ENCODE measurements at places on chromosomes 4 and X.

GRCh38 chr4:168019921-168020320 lies 72.4 kb upstream of the ANXA10 start:
- no peak for DNase-seq

DNA sequence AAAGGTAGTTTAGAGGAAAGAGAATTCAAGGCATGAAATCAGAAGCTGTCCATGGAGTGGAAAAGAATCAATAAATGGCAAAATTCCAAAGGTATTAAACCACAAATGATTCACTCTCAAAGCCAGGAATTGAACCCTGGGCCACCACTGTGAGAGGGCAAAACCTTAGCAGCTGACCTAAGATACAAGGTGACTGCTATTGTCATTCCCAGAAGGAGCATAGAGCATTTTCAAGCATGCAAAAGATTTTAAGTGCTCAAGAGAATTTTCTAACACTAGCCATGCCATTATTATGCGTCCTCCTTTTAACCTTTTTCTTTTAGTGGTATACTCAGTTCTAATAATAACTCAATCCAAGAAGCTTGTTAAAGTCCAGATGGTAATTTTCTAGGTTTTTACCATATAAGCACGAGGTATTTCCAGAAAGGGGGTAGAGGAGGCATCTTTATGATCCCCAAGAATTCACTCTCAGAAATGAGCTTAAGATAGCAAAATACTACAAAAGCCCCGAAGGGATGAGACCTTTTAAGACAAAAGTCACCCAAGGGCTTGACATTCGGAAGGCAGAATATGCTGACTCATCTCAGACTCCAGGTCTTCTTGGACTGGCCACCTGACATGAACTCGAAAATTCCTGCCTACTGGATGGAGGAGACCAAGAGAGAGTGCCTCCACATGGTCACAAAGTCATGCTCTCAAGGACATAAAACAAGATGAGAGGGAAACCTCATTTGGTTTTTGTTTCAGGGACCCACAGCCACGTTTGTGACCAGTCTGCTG lies 13.8 kb upstream of the PAGE5 start:
- DNase-seq: no peak

- DNase-seq: no peak
Observed at GRCh38 chrX:68727696-68728095, 80.2 kb downstream of the STARD8 start.

- no peak for DNase-seq
Observed at GRCh38 chr4:80913381-80913780, 117.1 kb upstream of the BMP3 start.

- DNase-seq: no peak
Observed at GRCh38 chr4:37757121-37757520, 69.4 kb upstream of the PGM2 start.

- DNase-seq: no peak
Observed at GRCh38 chr4:73021634-73022033, 47.9 kb downstream of the COX18 start.

DNA sequence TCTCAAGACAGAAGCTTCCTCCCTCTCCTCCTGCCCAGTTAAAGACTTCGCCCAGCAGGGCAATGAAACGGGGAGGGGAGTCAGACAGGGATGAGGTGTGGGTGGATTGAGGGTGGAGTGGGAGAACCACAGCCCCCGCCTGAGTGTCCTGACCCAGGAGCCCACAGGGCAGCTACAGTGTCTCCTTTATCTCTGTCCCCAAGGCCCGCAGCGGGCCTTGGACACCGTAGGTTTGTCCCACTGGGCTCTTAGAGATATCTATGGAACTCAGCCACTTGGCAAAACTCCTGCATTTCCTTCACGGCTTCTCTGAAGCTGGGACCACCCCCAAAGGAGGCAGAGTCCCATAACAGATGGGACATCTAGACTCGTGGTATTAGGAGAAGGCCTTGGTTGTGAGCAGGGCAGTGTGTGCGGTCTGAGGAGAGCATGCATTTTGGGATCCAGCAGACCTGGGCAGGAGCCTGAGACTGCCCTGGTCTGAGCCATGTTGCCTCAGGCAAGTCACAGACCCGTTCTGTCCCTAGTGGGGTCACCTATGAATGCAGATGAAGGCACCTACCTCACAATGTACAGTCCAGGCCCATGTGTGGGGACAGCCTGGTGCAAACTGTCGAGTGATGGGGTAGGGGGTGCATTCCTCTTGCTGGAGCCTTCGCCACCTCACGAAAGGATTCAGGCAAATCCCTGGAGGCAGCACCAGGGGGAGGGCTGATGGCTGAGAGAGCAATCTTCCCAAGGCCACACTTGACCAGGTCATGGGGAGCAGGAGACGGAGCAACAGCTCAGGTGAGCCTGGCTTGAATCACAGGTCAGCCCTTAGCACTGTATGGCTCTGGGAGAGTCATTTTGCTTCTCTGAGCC lies 225.7 kb upstream of the PSAPL1 start:
- no peak for DNase-seq

DNA sequence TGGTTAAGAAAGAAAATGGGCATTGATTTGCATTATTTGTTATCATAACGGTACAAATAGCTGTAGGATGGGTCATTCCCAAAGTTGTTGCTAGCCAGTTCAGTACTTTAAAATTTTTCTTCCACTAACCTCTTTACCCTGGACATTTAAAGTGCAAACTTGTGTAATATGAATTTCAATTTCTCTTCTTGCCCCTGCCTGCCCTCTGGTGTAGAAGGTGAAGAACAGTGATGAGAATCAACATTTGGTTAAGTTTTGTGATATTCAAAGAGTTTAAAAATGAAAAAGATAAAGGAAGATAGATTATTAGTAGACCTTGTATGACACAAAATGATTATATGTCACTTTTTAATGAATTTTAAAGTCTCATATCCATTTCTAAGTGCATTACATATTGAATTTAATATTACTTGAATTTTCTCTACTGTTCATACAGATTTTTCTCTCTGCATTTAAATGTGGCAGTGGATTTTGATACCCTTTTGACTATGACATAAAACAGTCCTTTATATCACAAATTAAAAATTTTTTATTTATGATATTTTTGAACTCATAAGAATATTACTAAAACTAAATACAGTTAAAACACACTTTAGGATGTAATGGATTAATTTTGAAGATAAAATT lies 337.7 kb downstream of the BMPR1B start:
- no peak for DNase-seq

GRCh38 chr4:142191901-142192300 lies 555.5 kb downstream of the IL15 start:
- DNase-seq: no peak

DNA sequence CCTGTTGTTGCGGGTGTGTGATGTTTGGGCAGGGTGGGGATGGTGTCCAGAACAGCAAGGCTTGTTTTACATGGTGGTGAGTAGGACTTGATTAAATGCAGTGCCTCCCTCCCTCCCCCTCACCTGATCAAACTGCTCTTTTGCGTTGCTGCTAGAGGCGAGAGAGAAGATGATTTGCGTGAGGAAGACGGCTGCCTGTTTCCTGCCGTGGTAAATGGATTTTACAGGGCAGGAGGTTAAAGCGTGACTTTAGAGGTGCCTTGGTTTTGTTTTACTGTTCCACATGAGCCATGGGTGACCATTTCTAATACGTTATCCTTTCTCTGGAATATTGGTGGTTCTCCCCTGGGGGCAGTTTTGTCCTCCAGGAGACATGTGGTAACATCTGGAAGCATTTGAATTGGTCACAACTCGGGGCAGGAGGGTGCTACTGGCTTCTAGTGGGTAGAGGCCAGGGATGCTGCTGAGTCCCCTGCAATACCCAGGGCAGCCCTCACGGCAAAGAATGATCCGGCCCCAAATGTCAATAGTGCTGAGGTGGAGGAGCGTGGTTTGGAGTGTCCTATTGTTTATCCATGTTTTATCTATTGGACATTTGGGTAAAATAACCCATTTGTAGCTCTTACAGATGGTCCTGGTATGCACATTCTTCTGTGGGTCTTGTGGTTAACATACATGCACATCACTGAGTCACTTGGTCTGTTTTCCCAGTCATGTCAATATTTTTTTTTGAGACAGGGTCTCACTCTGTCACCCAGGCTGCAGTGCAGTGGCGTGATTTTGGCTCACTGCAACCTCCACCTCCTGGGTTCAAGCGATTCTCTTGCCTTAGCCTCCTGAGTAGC lies 73.7 kb downstream of the SHROOM2 start:
- no peak for DNase-seq

GRCh38 chr4:173119818-173120217 lies 48.8 kb upstream of the GALNT7 start:
- DNase-seq: no peak

- no peak for DNase-seq
Observed at GRCh38 chr4:88868510-88868909, 170.9 kb upstream of the NAP1L5 start.

- no peak for DNase-seq
Observed at GRCh38 chr4:56468097-56468422, 643 bp downstream of the SRP72 start.

GRCh38 chr4:65973186-65973585 lies 302.9 kb upstream of the EPHA5 start:
- no peak for DNase-seq

- DNase-seq: no peak
Observed at GRCh38 chrX:38816155-38816554, 14.9 kb downstream of the MID1IP1 start.

GRCh38 chr4:183758758-183759447 lies 99.8 kb downstream of the TRAPPC11 start:
- no peak for DNase-seq

DNA sequence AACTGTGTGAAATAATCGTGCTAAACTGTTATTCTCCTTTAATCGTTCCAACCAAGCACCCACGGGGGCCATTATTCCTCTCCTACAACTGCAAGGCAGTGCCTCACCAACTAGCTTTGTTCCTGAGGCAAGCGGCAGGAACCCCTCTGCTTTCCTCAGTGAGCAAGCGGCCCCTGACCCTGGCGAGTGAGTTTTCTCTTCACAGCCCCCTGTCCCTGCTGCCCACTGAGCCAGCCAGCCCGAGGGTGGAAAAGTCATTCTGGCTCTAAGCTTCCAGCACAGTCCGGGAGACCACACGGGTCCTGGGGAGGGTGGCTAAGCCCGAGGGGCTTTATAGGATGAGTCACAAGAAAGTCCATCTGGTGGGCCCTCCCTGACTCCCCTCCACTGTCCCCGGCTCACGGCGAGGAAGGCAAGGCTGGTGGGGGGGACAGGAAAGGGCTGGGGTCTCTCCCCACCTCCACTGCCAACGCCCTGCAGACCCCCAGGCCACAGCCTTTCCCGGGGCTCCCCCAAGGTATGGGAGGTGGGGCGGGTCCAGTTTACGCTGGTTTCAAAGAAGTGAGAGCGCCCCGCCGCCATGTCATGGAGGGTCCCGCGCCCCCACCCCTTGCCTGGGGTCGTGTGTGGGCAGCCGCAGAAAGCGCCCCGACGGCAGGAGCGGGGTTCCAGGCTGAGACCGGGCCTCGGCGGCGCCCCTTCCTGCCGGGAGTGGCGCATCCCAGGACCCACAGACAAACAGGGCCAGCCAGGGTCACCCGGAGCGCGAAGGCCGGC lies 45.0 kb downstream of the CPLX1 start:
- DNase-seq: no peak

- no peak for DNase-seq
Observed at GRCh38 chrX:140918398-140919038, 83.9 kb upstream of the SPANXB1 start.

DNA sequence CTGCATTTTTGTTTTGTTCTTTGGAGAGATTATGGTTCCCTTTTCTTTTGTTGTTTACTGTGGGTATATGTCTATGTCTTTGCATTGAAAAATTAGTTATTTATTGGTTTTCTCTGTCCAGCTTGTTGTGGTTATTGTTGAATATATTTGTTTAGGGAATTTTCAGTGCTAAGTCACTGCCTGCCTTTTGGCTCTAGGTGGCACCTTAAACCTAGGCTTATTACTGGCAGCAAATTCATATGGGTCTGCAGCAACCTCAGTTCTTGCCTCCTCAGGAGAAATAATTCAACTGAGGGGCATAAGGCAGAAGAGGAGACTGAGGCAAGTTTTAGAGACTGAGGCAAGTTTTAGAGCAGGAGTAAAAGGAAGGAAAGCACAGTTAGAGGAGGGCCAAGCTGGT lies 1157.3 kb upstream of the AGA start:
- DNase-seq: no peak

DNA sequence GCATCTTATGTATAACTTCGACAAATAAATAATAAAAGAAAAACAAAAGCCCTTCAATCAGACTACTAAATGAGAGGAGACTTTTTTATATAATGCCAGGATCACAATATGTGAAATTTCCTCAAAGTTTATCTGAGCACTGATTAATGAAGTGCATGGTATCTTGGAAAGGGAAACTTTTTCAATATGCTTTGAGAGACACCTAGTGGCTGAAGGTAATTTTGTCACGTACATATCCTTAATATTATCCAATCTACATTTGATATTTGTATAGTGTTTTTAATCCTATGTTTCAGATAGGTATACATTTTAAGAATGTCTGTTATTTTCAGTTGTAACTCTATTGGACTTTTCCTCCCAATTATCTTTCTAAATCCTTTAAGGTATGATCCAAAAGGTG lies 146.8 kb downstream of the KLHL4 start:
- no peak for DNase-seq

GRCh38 chrX:78476701-78477100 lies 149.3 kb upstream of the CYSLTR1 start:
- no peak for DNase-seq

- no peak for DNase-seq
Observed at GRCh38 chrX:148382983-148383382, 117.4 kb upstream of the AFF2 start.

GRCh38 chrX:46178763-46179162 lies 366.5 kb downstream of the ZNF674 start:
- no peak for DNase-seq

DNA sequence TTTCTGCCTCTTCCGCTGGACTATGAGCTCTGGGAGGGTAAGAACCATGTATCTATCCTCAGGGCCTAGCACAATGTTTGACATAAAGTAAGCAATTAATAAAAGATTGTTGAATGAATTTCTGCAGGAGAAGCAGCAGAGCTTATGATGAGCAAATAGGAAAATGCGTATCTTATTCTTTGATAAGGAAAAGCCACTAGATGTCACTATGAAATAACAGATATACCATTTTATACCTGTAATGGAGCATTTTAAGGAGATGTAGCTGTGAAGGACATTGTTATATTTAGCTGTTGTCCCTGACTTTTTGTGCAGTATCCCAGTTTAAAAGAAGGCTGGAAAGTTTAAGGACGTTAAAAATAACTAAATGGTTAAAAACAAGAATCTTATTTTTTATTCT lies 147.2 kb upstream of the MBNL3 start:
- DNase-seq: no peak

GRCh38 chr4:150650751-150651150 lies 68.8 kb downstream of the MAB21L2 start:
- no peak for DNase-seq
